CD4-positive, alpha-beta memory T cell (primary cell): ENCODE measurements at places on chromosomes 3 and 15.
A peak's percentile ranks its signal among the peaks of the same experiment; 100 is the strongest.

- H3K27me3 ChIP-seq = peaks cover 3% of the 10 kb centered on the region
- no peaks in the 10 kb centered on the region for H3K36me3 ChIP-seq
- no peak overlapping the region for H3K27ac ChIP-seq
- no peak overlapping the region for H3K4me3 ChIP-seq
Observed at GRCh38 chr3:138369151-138369900, 20.9 kb downstream of the MRAS start.

DNA sequence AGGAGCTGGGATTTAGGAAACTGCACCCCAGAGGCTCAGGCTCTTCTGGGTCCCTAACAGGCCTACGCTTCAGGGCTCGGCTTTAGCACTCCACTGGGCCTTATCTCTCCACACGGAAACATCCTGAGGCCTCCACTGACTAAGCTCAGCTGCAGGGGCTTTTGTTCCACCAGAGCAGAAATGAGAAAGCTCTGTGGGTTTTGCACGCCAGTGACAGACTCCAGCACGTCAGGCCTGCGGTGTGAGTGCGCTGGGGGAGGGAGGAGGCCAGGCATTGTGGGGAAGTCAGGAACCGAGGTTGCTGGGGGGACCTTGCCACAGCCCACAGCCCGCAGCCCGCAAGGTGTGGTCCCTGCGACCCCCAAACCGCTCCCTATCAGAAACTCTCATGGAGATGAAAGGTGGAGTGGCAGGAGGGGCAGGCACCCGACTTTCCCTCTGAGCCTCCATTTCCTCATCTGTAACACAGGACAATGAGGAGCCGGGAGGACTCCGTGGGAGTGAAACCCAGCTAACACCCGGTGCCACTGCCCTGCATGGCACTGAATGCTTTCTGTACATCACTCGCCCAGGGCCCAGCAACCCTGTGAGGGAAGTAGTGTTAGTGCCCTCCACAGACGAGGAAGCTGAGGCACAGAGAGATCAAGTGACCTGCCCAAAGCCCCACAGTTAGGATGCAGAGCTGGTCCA is 106.5 kb downstream of the TPRA1 start:
- no peaks in the 10 kb centered on the region for H3K27me3 ChIP-seq
- no peaks in the 10 kb centered on the region for H3K4me1 ChIP-seq
- H3K4me3 ChIP-seq = no peak overlapping the region
- H3K36me3 ChIP-seq = no peaks in the 10 kb centered on the region
- no peak overlapping the region for H3K27ac ChIP-seq

DNA sequence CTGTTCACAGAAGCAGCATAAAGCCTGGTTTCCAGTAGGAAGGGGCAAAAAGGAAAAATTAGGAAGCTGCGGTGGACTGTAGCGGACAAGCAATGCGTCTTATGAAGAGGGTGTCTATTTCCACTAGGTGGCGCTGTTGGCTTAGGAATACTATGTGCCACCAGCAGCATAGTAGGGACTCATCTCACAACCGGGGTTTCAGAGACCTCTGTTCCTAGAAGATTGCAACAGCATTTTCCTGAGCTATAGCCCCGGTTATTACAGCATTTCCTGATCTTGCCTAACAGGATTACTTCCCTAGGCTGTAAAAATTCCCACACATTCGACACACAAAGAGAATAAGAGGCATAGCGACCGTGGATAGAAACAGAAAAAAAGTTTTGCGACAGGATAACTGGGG is 683.0 kb downstream of the TBL1XR1 start:
- H3K36me3 ChIP-seq = no peaks in the 10 kb centered on the region
- H3K27ac ChIP-seq = no peak overlapping the region
- no peak for DNase-seq
- no peak overlapping the region for H3K4me3 ChIP-seq
- H3K27me3 ChIP-seq = no peaks in the 10 kb centered on the region

- H3K36me3 ChIP-seq = no peaks in the 10 kb centered on the region
- H3K27ac ChIP-seq = no peak overlapping the region
- H3K4me3 ChIP-seq = no peak overlapping the region
- H3K4me1 ChIP-seq = no peaks in the 10 kb centered on the region
Observed at GRCh38 chr3:195001961-195002861, 268.7 kb downstream of the XXYLT1 start.

GRCh38 chr3:155283092-155284056 is 10.1 kb downstream of the STRIT1 start:
- no peaks in the 10 kb centered on the region for H3K36me3 ChIP-seq
- H3K4me1 ChIP-seq = no peaks in the 10 kb centered on the region
- no peak overlapping the region for H3K4me3 ChIP-seq

DNA sequence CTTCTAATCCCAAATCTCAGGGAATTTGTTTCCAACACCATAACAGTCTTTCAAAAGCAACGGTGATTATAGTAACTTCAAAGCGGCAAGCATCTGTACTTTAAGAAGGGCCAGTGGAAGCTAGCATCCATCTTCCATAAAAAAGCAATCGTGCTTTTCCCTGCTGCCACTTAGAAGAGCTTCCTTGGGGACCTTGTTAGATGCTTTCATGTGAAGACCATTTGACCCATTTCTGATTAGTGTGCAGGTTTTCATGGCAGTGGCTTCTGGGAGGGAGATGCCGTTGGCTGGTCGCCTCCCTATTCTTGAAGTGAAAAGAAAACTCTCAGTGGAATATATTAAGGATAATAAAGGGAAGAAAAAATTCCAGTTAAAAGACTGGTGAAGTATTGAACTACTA is 354.1 kb downstream of the ROBO2 start:
- H3K4me1 ChIP-seq = no peaks in the 10 kb centered on the region
- H3K27ac ChIP-seq = no peak overlapping the region
- DNase-seq = no peak
- no peaks in the 10 kb centered on the region for H3K36me3 ChIP-seq
- H3K27me3 ChIP-seq = no peaks in the 10 kb centered on the region

DNA sequence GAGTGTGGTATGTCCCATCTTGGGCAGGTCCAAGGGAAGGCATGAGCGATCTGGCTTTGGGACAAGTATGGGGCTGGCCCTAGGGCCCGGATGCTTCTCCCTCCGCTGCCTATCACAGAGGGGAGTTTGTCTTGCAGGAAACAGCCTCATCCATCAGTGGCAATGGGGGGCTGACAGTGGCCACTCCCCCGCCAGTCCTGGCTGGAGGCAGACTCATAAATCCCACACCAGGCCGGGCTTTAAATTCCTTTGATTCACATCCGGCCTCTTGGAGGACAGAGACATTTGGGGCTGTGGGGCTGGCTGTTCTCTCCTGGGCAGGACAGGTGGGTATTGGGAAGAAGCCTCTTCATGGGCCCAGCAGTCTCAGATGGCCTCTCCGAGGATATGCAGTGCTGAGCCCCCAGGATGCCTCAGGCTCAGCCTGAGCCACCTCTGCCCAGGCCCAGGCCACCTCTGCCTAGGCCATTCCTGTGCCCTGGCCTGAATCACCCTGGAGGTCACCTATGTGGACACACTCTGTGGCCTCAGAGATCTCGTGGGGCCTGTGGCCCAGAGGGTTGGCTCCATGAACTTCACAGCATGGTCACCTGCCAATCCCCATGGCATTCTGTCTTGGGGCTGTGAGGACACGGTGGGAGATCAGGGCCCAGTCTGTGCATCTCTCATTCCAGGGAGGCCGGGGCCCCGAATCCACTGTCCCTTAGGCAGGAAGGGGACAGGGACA is 84.2 kb upstream of the GOLGA6L4 start:
- no peaks in the 10 kb centered on the region for H3K4me1 ChIP-seq
- no peaks in the 10 kb centered on the region for H3K36me3 ChIP-seq
- H3K27ac ChIP-seq = no peak overlapping the region

DNA sequence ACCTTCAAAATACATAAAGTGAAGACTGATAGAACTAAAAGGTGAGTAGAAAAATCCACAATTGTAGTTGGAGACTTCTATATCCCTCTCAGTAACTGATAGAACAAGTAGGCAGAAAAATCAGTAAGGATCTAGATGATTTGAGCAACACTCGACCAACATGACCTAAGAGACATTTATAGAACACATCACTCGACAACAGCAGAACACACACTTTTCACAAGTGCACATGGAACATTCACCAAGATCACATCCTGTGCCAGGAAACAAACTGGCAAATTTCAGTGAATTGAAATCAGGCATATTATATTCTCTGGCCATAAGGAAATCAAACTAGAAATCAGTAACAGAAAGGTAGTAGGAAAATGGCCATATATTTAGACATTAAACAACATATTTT is 37.1 kb downstream of the LYSMD4 start:
- peaks cover 3% of the 10 kb centered on the region for H3K36me3 ChIP-seq
- H3K27me3 ChIP-seq = no peaks in the 10 kb centered on the region
- no peaks in the 10 kb centered on the region for H3K4me1 ChIP-seq
- no peak for DNase-seq

- peak overlapping the region; percentile 84 for H3K4me3 ChIP-seq
- H3K4me1 ChIP-seq = peaks cover 64% of the 10 kb centered on the region
Observed at GRCh38 chr3:52054661-52055511, 1.5 kb downstream of the DUSP7 start.

GRCh38 chr3:8625991-8626390 is 18.6 kb downstream of the SSUH2 start:
- no peak overlapping the region for H3K27ac ChIP-seq
- H3K4me1 ChIP-seq = peaks cover 5% of the 10 kb centered on the region
- H3K27me3 ChIP-seq = no peaks in the 10 kb centered on the region
- DNase-seq = no peak

DNA sequence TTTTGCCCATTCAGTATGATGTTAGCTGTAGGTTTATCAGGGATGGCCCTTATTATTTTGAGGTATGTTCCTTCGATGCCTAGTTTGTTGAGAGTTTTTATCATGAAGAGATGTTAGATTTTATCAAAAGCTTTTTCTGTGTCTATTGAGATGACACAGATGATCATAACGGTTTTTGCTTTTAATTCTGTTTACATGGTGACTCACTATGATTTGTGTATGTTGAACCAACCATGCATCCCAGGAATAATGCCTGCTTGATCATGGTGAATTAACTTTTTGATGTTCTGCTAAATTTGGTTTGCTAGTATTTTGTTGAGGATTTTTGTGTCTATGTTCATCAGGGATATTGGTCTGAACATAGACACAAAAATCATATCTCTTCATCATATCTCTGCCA is 8.3 kb downstream of the GPR156 start:
- no peak overlapping the region for H3K27ac ChIP-seq
- no peaks in the 10 kb centered on the region for H3K36me3 ChIP-seq
- H3K4me1 ChIP-seq = no peaks in the 10 kb centered on the region
- no peaks in the 10 kb centered on the region for H3K27me3 ChIP-seq
- no peak for DNase-seq

GRCh38 chr3:60392501-60392900 is 858.8 kb downstream of the FHIT start:
- no peaks in the 10 kb centered on the region for H3K4me1 ChIP-seq
- H3K36me3 ChIP-seq = no peaks in the 10 kb centered on the region
- no peaks in the 10 kb centered on the region for H3K27me3 ChIP-seq
- no peak for DNase-seq

GRCh38 chr3:129120254-129121004 is 1.2 kb downstream of the RAB43 start:
- peak; percentile 92 for DNase-seq
- H3K27ac ChIP-seq = peak overlapping the region; percentile 62
- peak overlapping the region; percentile 73 for H3K4me3 ChIP-seq
- no peaks in the 10 kb centered on the region for H3K27me3 ChIP-seq
- peaks cover 54% of the 10 kb centered on the region for H3K4me1 ChIP-seq
- H3K36me3 ChIP-seq = peaks cover 9% of the 10 kb centered on the region

DNA sequence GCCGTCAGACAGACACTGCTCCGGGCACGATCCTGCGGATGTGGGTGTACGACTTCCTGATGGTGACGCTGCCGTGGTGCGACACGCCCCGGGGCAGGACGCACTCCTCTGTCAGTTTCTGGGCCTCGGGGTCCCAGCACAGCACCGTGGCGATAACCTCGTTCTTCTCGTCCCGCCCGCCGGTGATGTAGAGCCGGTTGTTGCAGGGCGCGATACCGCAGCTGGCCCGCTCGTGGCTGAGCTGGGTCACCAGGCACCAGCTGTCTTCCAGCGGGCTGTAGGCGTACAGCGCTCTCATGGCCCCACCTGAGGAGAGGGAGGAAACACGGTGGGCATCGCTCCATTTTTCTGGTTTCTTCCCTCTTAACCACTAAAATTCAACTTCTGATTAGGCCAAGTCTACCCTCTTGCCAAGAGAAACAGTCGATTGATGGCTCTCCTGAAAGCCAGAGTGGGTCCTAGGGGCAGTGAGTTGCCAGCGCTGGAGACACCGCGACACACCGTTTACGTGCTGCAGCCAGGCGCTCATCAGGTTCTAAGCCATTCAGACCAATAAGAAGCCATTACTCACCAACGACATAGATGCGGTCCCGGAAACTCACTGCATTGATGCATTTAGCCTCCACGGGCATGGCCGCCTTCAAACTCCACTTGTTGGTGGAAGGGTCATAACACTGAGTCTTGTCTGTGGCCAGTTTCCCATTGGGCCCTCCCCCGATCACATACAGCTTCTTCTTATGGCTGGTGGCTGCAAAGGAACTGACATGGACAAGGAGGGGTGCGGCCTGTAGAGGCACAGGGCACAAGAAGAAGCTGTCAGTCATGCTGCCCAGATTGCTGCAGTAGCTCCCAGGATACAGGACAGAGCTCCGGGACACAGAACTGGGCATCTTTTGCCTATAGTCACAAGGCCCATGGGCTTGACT is 63.3 kb downstream of the KLHL6 start:
- peaks cover 32% of the 10 kb centered on the region for H3K36me3 ChIP-seq
- no peak overlapping the region for H3K4me3 ChIP-seq
- no peak for DNase-seq
- no peaks in the 10 kb centered on the region for H3K4me1 ChIP-seq
- no peak overlapping the region for H3K27ac ChIP-seq
- H3K27me3 ChIP-seq = no peaks in the 10 kb centered on the region

- no peak for DNase-seq
- H3K36me3 ChIP-seq = no peaks in the 10 kb centered on the region
- peaks cover 9% of the 10 kb centered on the region for H3K4me1 ChIP-seq
- no peak overlapping the region for H3K27ac ChIP-seq
- no peak overlapping the region for H3K4me3 ChIP-seq
Observed at GRCh38 chr3:186099178-186099577, 9.7 kb downstream of the ETV5 start.

DNA sequence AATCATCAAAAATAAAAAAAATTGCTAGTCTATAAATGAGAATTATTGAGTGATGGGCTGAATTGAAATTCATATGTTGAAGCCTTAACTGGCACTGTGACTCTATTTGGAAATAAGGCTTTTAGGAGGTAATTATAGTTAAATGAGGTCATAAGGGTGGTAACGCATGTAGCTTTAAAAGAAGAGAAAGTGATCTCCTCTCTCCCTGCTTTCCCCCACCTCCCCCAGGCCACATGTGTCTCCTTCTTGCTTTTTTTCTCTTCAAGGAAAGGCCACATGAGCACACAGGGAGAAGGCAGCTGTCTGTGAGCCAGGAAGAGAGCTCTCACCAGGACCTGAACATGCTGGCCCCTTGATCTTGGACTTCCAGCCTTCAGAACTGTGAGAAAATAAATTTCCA is 48.2 kb upstream of the ARPP19 start:
- H3K4me3 ChIP-seq = no peak overlapping the region
- H3K27me3 ChIP-seq = no peaks in the 10 kb centered on the region
- no peak for DNase-seq
- H3K27ac ChIP-seq = no peak overlapping the region

DNA sequence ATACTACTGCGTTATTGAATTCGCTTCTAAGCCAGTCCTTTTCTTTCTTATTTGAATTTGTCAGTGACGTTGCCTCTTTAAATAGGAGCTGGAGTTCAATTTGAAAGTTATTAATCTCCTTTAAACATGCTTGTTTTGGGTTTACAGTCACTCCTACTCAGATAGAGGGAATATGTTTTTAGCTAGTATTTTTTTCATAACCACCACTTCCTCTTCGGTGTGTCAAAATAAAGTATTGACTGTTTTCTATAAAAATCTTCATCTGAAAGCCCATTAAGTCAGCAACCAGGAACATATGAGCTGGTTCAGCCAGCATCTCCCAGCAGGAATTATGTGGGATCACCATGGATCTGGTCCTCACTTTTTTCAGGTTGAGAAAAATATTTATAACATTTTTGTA is 772.9 kb downstream of the DIPK2A start:
- no peaks in the 10 kb centered on the region for H3K4me1 ChIP-seq
- no peak overlapping the region for H3K4me3 ChIP-seq
- DNase-seq = no peak
- no peaks in the 10 kb centered on the region for H3K36me3 ChIP-seq
- H3K27ac ChIP-seq = no peak overlapping the region
- H3K27me3 ChIP-seq = no peaks in the 10 kb centered on the region
